Bronchial epithelial cell (primary cell): ENCODE measurements at places on chromosomes 1 and 21. TPM values are rescaled to one million over a fixed set of nuclear protein-coding genes. Genes with fewer than 3 reads are reported as not detected.

The SLC35A3 gene
- 25.3 and 27.3 TPM in 2 replicates for total RNA-seq

The ESRRG gene
- 0.13 TPM in 1 of 2 replicates, not detected in the other for total RNA-seq

The FGR gene
- total RNA-seq, result 0.13 and 1.1 TPM in 2 replicates

- peak; percentile 92 for DNase-seq
Measured at GRCh38 chr1:181086926-181087325, 1.6 kb upstream of the IER5 start.

DNA sequence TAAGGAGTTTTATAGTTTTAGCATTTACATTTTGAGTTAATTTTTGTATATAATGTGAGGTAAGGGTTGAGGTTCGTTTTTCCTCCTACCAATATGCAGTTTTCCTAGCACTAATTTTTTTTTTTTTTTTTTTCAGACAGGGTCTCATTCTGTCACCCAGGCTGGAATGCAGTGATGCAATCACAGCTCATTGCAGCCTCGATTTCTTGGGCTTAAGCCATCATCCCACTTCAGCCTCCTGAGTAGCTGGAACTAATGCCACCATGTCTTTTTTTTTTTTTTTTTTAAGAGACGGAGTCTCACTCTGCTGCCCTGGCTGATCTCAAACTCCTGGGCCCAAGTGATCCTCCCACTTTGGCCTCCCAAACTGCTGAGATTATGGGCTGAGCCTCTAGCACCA lies 2.5 kb upstream of the UBASH3A start:
- DNase-seq, result peak; percentile 20

DNA sequence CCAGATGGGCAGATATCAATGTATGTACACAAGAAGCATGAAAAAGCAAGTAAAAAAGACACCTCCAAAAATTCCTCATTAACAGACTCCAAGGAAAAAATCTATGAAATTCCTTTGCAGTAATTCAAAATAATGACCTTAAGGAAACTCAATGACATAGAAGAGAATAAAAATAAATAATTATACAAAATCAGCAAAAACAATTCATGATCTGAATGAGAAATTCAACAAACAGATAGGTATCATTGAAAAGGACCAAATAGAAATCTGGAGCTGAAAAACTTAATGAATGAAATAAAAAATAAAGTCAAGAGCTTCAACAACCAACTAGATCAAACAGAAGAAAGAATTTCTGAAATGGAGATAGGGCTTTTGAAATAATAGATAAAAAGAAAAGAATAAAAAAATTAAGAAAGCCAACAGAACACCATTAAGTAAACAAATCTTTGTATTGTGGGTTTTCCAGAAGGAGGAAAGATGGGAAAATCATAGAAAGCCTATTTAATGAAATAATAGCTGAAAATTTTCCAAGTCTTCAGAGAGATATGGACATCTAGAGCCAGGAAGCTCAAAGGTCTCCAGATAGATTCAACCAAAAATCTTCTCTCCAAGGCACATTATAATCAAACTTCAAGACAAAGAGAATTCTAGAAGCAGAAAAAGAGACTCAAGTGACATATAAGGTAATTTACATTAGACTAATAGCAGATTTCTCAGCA lies 52.0 kb upstream of the KCNK1 start:
- DNase-seq, result no peak
